SIG-M5 (cell line): ENCODE measurements at places on chromosomes 2 and 18.

DNA sequence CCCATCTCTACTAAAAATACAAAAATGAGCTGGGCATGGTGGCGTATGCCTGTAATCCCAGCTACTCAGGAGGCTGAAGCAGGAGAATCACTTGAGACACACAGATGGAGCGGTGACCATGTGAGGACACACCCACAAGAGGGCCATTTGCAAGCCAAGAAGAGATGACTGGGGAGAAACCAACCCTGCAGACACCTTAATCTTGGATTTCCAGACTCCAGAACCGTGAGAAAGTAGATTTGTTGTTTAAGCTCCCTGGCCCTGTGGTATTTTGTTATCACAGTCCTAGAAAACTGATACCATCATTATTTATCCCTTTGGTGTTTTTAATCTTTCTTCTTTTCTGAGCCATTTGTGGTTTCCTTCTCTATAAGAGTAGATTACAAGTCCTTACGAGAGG lies 88.6 kb upstream of the ID2 start:
- no peak for DNase-seq

GRCh38 chr18:65411061-65411460 lies 339.8 kb upstream of the CDH7 start:
- no peak for DNase-seq

DNA sequence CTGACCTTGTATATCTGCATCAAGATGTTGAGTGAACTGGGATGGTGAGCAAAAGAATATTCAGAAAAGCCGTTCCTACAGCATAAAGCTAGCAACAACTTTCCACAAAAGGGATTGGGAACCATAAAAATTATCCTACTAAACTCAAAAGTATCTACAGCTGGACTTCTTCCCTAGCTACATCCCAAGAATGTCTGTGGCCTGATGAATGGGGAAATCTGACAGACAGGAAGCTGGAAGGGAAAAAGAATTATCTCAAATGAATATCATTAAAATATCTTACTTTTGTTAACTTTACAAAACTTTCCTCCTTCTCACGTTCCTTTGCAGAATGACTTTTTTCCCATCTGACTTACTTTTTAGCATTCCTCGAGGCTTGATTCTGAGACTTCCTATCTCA lies 150.9 kb downstream of the PDE11A start:
- no peak for DNase-seq

DNA sequence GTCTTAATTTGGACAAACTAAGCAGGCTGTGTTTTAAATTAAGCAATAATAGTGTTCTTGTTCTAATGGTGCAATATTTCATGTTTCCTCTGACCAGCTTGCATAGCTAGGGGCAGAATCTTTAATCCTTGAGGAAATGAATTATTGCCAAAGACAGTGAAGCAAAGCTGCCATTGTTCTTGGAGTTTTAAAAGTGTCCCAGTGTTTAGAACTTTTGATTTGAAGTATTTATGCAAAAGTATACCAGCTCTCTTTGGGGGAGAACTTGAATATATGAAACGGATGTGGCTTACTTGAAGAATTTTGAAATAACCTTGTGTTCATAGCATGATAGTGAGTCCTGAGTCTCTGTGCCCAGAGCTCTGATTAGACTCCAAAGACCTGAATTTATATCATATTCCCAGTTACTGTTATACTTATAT lies 33.4 kb downstream of the ITGA6 start:
- DNase-seq: no peak

- DNase-seq: no peak
These were observed 221.6 kb upstream of the SP5 start for GRCh38 chr2:170493426-170494097.

- peak; percentile 72 for DNase-seq
These were observed 22.4 kb upstream of the PMAIP1 start for GRCh38 chr18:59877361-59877760.

- no peak for DNase-seq
These were observed 819 bp downstream of the GRHL1 start for GRCh38 chr2:9952286-9952737.

- DNase-seq: no peak
These were observed 44.7 kb downstream of the POMC start for GRCh38 chr2:25123682-25124081.

DNA sequence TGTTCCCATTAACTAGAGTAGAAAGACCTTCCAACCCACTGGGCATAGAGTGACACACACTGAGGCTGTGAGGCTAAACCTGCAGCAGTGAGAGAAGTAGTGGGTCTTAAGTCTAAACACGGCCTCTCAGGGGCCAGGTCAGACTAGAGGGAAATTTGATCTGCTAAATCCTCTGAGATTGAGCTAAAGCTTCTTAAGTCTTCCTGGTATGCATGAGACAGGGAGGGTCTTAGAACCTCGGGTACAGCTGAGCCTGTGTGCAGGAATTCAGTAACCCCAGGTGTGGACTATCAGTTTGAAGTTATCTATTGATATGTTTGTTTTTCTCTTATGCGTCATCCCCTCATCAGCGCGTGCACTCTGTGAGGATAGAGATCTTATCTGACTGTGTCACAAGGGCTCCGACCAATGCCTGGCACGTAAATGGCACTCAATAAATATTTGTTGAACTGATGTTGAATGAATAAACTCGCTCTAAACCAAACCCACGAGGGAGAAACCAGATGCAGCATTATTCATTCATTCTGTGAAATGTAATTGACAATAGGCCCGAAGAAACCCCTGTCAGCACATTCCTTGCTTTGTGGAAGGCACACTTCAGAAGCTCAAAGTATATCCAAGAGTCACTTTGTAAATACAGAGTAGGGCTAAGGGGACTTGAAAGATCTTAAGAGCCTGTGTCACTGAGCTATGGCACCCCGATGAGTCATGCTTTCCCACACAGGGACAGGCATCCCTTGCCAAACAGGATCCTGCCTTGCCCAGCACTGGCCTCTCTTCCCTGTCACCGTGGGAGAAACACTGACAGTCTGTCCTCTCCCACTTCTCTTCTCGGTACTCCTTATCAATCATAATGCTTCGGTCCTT lies 21.7 kb upstream of the RAB10 start:
- DNase-seq: no peak

DNA sequence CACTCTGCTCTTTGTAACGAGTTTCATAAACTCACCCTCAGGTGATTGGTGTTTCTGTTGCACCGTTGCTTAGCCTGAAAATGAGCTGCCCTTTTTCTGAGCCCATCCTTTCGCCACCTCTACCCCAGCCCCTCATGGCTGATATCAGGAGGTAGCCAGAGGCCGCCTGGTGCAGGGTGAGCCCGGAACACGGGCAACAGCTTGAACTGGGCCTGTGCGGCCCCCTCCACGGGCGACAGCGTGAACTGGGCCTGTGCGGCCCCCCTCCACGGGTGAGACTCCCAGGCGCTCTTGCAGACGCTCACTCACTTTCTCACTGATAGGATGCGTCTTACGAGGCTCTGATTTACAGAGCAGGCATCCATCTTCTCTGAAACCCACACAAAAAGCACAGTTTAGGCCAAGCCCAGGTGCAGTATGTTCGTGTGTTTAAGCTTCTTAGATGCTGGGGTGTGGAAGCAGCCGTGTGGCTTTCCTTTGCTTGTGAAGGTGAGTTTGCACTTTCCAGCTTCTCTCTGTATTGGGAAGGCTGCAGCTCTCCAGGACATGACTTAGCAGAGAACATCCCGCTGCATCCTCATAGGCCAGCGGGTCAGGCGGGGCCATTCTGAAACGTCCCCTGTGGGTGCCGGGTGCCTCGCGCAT lies 83.5 kb downstream of the NFATC1 start:
- DNase-seq: no peak

GRCh38 chr2:64661741-64662169 lies 8.0 kb upstream of the SERTAD2 start:
- DNase-seq: peak; percentile 62

DNA sequence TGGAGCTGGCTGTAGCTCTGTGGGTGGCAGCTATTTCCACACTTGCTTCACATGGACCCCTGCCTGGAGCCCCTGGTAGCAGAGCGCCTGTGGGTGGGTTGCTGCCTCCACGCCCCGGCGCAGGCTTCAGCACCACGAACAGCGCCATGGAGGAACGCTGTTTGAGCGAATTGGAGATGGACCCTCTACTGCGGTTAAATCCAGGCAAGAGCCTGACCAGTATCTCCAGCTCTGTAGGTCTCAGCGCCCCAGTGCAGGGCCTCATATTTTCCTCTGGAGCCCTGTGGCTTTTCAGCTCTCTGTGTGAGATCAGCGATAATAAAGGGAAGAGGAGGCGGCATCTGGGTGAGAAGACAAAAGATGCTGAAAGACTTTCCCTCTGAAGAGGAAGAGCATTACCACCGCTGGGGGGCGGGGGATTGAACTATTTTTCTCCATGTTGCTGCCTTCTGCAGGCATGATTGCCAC lies 12.0 kb downstream of the ONECUT2 start:
- peak; percentile 40 for DNase-seq

- DNase-seq: no peak
These were observed 145.1 kb downstream of the B3GNT2 start for GRCh38 chr2:62340994-62341484.

GRCh38 chr2:237315170-237315828 lies 98.7 kb downstream of the COL6A3 start:
- no peak for DNase-seq

DNA sequence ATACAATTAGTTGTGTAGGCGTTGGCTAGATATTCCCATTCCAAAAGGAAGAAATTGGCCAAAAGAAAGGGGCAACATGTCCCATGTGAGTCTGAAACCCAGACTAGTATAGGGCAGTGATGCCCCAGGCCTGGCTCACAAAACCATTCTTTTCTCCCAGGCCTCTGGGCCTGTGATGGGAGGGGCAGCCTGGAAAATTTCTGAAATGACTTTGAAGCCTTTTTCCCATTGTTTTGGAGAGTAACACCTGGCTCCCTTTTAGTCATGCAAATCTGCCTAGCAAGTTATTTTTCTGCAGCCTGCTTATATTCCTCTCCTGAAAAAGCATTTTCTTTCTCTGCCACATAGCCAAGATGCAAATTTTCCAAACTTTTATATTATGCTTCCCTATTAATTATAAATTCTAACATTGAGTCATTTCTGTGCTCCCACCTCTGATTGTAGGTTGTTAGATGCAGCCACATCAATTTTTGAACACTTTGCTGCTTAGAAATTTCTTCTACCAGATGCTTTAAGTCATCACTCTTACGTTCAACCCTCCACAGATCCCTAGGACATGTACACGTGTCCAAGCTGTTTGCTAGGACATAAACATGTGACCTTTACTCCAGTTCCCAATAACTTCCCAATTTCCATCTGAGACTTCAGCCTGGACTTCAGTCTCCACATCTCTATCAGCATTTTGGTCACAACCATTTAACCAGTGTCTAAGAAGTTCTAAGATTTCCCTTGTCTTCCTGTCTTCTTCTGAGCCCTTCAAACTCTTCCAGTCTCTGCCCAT lies 76.1 kb upstream of the MC4R start:
- no peak for DNase-seq

DNA sequence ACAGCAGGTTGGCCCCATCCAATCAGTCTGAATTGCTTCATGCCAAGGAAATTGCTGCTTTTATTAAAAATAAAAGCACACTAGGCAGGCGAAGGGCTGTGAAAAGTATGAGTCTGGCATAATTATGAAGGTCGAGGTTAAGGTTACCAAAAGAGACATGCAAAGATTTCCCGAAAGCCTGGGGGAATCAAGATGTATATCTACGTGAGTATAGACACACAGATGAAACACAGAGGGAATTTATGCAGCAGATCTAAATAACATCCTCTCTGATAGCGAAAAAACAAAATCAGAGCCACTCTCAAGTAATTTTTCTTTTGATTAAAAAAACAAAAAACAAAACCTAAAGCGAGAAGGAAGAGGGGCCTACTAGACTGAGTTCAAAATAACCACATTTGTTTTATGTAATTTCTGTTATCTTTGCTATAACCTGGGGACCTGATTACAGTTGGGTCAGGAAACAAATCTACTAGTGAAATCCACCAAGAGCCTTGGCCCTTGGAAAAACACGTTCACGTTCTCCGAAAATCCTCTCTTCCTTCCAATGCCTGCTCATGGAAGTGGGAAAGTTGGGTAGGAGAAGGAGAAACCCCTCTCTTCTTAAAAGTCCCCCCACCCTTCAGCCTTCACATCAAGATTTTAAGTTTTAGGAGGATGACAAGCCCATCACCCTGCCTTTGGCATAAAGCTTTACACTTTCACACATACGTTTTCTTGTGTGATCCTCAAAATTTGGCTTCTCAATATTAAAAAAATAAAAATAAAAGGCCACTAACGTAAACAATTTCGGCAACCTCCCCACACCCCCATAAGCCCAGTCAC lies 1.4 kb downstream of the AAK1 start:
- DNase-seq: no peak

DNA sequence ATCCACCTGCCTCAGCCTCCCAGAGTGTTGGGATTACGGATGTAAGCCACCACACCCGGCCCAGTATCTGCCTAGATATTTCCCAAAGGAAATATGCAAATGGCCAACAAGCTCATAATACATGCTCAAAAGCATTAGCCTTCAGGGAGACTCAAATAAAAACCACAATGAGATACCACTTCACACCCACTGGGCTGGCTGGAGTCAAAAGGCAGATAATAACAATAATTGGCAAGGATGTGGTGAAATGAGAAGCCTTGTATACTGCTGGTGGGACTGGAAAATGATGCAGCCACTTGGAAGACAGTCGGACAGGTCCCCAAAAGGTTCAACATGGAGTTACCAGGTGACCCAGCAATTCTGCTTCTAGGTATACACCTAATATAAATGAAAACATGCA lies 20.5 kb upstream of the ZNF516 start:
- no peak for DNase-seq

GRCh38 chr2:237923481-237924163 lies 43.2 kb upstream of the UBE2F start:
- DNase-seq: no peak

DNA sequence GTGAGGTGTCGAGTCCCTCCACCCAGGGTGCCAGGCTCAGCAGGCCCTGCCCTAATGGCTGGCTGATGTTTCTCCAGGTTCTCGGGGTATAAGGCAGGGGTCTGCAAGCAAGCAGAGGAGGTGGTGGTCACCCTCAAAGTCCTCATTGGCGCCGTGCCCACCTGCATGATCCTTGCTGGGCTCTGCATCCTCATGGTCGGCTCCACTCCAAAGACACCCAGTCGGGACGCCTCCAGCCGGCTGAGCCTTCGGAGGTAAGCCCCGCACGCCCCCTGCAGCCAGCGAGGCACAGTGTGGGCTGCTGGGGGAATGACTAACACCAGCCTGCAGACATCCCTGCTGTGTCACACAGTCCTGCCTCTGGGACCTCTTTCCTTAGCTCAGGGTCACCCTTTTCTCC lies 14.1 kb downstream of the MFSD2B start:
- DNase-seq: no peak
